NCI-H1930 (cell line): ENCODE measurements at places on chromosomes 6 and 20.

DNA sequence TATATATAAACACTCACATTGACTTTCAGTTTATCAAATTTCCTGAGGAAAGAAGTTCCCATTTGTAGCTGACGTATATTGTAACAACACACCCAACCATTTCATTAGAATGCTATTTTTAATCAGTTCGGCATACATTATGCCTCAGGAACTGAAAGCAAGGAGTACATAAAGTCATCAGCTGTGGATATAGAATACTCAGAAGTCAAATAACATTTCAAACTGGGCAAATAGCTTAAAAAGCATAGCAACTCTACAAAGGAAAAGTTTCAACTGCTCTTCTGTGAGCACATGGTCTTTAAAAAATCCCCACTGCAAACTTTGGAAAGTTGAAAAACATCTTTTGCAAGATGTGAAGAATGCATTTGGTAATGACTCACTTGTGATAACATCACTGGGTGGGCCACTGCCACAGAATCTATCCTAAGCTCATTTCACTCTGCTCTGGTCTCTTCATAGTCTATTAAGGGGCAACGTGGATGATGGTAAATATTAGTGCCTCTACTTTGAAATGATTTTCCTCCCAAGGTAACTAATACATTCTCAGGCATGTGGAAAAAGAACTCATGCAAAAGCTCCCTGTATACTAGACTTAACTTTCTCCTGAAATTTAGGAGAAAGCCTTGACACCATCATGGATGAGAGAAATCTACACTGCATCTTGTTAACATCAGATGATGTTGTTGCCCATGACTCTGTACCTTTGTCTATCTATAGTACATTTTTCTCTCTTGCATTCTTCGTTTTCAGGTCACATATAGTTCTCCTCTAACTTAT, 49.2 kb downstream of the FYN start:
- no peak for DNase-seq

DNA sequence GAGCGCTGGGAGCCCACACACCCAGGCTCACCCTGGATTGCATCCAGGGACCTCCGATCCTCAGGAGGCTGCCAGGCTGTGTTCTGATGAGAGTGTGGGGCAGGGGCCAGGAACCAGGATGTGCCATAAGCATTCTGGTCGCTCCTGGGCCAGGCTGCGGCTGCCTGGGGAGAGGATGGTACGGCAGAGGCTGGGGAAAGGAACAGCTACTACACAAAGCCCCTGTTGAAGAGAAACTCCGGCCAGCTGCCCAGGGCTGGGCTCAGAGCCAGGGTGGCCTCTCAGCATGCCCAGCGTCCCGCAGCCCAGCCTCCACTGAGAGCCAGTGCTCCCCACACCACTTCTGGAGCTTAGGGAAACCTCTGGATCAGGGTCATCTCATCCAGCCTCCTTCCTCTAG, 21.7 kb upstream of the OCSTAMP start:
- no peak for DNase-seq

GRCh38 chr6:168440520-168441433, at the start of gene SMOC2:
TSS of gene SMOC2 (plus strand) at chr6:168441184. CDS start at chr6:168441371, 187 bp downstream.
- no peak for DNase-seq

GRCh38 chr6:163281634-163282033, 132.9 kb upstream of the QKI start:
- no peak for DNase-seq

DNA sequence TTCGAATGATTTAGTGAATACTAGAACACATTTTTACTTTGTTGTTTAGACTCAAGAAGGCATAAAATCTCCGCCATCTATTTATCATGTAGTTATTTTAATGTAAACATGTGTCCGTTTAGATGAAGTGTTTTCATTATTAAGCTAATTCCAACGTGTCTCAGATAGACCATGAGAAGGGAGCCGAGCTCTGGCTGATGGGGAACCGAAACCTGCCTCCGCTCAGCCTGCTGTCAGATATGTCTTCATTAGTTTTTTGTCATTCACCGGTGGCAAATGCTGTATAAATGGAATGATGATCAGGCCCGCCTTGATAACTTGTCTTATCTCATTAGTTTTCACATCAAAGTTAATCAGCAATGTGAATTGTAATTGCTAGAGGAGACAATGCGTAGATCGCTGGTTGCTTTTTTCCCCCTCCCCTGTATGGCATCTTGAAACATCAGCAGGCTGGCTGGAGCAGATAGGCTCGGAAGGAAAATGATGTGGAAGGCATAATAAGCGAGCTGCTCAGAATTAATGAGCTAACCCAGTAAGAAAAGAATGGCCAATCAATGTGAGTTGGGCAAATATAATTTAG, 136.4 kb downstream of the LINC00237 start:
- DNase-seq, result peak; percentile 52

- DNase-seq, result no peak
Observed at GRCh38 chr20:46057856-46058598, 29.0 kb downstream of the SLC12A5 start.

GRCh38 chr20:57869951-57870315, 160.1 kb upstream of the PMEPA1 start:
- no peak for DNase-seq

DNA sequence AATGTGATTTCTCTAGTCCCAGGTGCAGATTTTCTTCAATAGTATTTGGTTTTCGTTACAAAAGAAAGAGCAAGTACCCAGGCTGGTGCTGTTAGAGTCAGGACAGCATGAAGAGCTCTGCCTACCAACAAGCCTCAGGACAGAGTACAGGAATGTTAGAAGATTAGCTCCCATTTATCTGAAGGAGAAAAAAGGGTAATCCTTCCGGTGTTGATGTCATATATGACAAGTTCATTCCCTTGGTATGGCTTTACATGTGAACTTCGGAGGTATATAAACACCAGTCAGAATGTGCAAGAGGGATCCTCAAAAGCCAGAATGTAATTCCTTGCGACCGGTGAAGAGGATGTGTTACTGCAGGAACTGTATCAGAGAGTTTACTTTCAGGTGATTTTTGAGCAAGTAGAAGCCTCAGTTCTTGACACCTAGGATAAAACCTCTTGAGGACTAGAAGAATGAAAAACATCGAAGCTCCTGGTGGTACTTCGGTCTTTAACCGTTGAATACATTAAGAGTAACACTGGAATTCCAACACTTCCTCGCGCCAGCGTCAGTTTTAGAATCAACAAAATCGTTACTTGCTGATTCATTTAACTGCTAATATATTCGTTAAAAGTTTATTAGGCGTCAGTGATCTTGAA, 194.2 kb upstream of the ZNF184 start:
- DNase-seq, result no peak

- DNase-seq, result no peak
Observed at GRCh38 chr6:167572841-167573271, 248.0 kb downstream of the TTLL2 start.

DNA sequence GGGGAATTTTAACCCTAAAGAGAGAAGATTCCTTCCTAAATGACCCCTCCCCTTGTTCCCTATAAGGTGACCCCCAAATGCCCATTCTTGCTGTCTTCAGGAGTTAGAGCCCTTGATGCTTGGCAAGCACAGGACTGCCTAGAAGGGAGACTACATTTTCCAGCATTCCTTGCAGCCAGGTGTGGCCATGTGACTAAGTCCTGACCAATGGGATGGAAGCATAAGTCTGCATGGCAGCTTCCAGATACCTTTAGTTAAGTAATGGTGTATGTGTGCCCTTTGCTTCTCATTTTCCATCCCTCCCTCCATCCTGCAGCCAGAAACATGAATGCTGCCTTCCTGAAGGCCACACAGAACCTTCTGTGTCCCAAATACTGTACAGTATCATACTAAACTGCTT, 5.5 kb downstream of the BFSP1 start:
- DNase-seq, result peak; percentile 17
